ENCODE measurements at places on chromosomes 5 and 9.
A peak's percentile ranks its signal among the peaks of the same experiment; 100 is the strongest.

DNA sequence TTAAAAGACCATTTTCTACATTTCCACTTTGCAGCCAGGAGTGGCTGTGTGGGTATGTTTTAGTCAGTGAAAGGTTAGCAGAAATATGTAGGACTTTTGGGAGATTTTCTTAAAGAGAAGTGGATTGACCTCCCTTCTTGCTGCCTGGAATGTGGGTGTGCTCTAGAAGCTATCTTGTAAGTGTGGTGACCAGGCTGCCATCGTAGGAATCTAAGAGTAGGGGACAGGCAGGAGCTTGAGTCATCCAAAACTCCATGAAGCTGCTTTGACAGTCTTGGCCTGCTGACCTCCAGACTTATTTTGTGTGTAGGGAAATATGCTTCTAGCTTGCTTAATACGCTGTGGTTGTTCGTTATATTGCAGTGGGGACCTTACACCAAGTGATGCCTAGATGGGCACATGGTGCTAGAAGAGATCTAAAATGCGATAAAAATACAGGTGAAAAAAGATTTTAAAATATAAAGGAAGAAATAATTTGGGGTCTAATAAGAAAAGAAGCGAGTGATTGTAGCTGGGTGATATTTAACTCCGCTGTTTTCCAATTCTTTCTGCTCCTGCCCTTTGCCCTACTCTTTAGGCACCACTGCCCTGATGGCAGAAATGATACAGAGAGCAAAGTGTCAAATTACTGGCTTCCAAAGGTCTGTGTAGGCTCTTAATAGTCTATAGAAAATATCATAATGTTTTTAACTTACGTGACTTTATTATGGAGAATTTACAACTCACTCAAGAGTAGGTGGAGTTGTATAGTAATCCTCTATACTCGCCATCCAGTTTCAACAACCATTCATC lies 298.2 kb upstream of the ZNF608 start:
- DNase-seq = no peak

DNA sequence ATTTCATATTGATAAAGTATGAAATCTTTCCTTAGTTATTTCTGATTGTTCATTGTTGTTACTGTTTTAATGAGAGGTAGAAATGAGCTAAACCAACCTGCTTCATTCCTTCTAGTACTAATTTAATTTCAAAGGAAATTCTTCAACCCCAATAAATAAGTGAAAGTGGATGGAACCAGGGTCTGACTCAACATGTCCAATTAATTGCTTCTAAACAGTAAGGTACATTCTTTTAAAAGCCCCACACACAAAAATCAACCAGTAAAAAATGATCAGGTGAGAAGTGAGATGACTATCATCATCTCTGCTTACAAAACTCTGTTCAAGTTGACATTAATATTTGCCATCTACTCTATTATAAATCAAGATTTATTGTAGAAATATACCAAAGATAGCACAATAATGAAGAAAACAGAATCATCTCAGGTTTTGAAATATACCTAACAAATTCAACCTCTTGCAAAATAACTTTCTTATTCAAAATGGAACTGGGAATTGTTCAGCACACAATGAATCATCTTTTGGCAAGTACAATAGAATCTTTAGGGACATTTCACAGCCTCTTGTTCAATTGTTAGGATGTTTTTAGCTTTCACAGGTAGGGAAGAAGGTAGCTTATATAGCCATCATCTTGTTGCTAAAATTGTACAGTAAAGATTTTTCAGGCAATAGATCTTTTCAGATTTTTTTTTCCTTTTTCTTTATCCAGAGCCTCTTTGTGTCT lies 114.5 kb downstream of the RPS23 start:
- no peak for DNase-seq

DNA sequence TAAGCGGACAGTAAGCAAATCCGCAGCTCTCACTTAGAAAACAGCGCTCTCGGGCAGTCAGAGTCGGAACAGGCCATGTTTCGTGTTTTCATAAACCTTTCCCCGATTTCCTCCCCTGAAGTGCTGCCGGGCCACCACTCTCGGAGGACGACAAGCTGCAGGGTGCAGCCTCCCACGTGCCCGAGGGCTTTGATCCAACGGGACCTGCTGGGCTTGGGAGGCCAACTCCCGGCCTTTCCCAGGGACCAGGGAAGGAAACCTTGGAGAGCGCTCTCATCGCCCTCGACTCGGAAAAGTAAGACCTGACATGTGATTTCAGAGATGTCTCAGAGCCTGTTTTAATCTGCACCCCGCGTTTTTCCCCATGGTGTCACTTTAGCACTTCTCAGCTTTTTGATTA lies 99.8 kb upstream of the CACNA1B start:
- DNase-seq = no peak

DNA sequence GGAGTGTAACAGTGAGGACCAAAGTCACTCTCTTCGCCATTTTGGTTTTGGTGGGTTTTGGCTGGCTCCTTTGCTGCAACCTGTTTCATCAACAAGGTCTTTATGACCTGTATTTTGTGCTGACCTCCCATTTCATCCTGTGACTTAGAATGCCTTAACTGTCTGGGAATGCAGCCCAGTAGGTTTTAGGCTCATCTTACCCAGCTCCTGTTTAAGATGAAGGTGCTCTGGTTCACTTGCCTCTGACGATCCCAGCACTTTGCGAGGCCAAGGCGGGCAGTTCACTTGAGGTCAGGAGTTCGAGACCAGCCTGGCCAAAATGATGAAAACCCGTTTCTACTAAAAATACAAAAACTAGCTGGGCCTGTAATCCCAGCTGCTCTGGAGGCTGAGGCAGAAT lies 1.8 kb upstream of the CKS2 start:
- DNase-seq = no peak

DNA sequence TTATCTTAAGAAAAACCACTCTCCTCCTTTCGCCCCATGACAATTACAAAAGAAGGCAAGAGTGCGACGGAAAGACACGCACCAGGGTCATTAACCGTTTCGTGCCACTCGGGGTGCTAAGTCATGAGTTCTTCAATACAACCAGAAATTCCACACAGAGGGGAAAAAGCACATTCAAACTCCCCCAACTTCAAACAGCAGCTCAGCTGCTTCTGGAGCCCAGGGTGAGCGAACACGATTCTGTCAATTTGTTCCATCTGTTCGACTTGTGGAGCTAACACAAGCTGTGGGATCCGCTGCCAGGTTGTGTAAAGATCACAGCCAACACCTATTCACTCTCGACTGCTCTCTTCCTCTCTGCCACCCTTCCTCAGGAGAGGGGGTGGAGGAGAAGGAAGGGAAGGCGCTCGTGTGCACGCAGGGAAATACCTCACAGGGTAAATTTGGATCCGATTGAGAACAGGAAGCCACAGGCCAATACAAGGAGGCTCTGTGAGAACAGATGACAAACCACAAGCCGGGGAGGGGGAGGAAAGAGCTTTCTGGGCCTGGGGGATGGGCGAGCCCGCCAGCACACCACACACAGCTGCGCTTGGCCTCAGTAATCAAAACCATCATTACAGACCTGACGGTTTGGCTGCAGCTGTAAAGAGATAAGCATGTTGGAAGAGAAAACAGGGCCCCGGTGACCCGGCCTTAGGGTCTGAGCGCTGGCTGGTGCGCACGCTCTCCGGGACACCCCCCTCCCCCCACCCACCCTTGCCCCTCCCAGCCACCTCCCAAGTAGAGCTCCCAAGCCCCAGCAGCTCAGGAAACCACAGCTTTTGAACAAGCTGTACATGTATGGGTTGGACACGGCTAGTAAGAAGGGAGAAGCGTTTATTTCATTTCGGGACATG lies 54.3 kb downstream of the PTCH1 start:
- DNase-seq = peak; percentile 61

- no peak for DNase-seq
Measured at GRCh38 chr9:130196643-130197042, 24.4 kb downstream of the NCS1 start.

GRCh38 chr5:81558188-81558587 lies 164.3 kb upstream of the ACOT12 start:
- DNase-seq = no peak

- no peak for DNase-seq
Measured at GRCh38 chr5:15117688-15118087, 246.1 kb upstream of the ANKH start.

DNA sequence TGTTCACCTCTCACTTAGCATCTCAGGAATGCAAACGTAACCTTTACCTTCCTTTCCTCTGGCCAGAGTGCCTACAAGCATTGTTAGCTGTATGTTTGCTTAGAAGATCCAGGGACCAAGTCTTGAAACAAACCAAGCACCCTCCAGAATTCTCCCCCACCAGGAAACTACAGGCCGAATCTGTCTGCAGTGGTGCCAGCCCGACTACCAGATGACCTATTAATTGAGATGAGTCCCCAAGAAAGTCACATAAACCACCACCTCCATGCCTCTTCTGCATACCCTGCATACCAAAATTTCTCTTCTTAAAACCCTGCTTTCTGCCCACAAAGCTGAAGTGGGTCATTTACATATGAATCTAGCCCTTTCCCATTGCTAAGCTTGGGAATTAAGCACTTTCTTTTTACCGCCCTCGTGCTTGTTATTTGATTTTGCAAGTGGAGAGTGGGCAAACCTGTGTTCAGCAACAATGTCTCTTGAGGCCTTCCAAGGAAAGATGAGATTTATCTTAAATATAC lies 1239.1 kb downstream of the CDH12 start:
- no peak for DNase-seq

- no peak for DNase-seq
Measured at GRCh38 chr5:79707535-79707934, 17.9 kb downstream of the CMYA5 start.

DNA sequence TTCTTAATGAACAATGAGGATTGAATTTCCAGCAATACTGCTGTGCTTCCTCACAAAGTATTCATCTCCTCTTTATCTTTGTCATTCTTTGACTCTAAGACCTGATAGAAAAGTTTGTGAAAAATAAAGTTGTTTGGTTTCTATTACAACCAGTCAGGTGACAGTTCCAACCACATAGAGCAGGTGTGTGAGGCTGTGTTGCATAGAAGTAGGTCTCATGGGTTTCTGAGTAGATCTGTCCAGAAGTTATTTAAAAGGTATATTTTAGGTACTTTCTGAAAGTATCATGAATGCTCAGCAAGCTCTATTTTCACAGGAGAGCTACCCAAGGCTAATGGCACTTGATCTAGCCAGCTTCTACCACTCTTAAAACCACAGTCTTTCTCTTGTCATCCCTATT lies 637.0 kb downstream of the DNAH5 start:
- no peak for DNase-seq

DNA sequence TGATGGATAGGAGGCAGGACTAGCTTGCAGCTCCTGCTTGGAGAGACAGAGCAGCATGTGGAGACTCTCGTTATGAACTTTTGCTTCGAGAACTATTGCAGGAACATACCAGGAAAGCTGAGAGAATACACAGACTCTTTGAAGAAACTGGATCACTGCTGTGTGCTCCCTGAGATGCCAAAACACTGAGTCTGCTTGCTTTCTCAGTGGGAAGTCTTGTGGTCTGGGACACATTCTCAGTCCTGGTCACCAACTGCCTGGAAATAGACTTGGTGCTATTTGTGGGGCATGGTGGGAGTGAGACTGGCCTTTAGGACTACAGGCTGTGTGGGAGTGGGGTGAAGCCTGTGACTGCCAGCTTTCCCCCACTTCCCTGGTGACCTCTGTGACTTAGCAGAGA lies 252.6 kb downstream of the MED10 start:
- no peak for DNase-seq

DNA sequence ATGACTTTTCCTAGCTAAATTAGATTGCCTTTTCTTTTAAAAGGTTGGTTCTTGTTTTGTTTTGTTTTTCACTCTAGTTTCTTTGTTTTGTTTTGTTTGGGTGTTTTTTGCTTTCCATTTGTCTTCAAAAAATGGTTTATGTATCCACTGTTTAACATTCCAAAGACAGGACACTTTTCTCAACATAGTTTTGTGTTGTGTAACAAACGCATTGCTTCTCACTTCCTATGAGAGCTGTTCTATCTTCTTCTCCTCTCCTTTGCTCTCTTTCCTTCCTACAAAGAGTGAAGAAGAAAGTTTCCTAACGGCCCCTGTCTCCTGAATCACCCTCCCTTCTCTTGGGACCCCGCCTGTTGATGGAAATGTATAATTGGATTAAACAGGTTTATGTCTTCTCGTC lies 539.7 kb downstream of the ACTL7B start:
- DNase-seq = no peak

DNA sequence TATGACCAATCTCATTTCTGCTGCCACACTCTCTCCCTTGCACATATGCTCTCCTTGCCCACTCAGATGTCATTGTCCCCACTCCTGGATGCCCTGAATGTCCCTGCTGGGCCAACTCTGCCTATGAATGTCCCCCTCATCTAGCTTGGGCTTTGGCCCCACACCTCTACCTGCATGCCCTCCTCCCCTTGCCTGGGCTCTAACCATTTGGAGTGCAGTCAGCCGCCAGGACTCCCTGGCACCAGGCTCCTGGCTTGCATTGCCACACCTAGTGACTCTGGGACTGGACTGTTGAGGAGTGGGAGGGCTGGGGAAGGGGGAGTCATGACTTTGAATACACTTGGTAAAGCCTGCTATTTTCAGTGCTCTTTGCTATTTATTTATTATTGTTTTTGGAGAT lies 41.6 kb upstream of the POMT1 start:
- no peak for DNase-seq

DNA sequence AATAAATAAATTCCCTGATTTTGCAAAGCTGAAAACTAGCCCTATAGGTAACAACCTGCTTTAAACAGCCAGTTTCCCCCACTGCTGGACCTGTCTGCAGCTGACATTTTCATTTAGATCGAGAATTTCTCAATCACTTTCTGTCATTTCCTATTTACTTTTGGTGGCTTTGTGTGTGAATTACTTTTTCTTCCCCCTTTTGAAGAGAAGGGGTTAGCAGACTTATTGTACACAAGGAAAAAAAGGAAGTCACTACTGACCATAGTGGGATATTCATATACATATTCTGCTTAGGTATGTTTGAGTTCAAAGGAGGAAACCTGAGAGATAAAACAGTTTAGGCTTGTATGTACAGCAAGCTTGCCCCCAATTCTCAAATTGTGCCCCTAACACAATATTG lies 27.0 kb upstream of the IFNB1 start:
- DNase-seq = no peak

- no peak for DNase-seq
Measured at GRCh38 chr5:25295067-25295466, 650.3 kb upstream of the CDH10 start.

GRCh38 chr5:82396871-82397514 lies 118.8 kb upstream of the RPS23 start:
- no peak for DNase-seq

DNA sequence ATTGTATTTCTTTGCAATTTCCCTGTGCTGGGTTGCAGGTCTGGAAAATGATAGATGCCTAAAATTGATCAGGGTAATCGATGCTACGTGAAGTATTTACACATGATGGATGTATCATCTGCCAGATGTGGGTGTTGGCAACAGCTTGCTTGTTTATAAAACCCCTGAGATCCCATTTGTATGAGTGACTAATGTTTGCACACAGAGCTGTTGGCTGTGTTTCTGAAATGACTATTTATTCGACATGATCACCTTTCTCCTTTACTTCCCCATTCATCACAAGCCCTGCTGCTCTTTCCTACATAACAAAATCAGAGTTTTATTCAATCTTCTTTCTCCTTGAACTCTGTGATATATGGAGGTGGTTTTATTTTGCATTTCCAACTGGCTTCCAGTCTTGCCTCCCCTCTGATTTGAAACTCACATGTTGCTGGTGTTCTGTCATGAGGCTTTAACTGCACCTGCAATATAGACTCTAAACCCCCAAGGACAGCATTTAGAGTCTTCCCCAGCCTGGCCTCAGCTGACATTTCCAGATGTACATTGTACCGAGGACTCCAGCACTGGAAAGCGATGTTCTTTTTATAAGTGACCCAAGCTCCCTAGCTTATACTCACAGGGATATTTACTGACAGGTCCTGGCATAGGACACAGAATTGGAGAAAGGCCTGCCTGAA lies 50.7 kb upstream of the SHB start:
- DNase-seq = no peak

GRCh38 chr5:15621094-15621493 lies 121.1 kb downstream of the FBXL7 start:
- DNase-seq = no peak

Data from stimulated activated CD8-positive, alpha-beta memory T cell treated with anti-CD3 and anti-CD28 coated beads, Interleukin-2, amount 100 ng/mL, for 48 hours (primary cell).